ENCODE measurements at places on chromosomes 1 and 21.

- no peak for DNase-seq
These were observed 4.7 kb upstream of the SPRR3 start for GRCh38 chr1:152996633-152997400.

GRCh38 chr1:36532810-36533401, 50.2 kb upstream of the CSF3R start:
- DNase-seq = no peak

- DNase-seq = no peak
These were observed 70.2 kb upstream of the GOLT1A start for GRCh38 chr1:204283711-204284651.

GRCh38 chr1:93907718-93908117, 1.5 kb downstream of the GCLM start:
- no peak for DNase-seq

DNA sequence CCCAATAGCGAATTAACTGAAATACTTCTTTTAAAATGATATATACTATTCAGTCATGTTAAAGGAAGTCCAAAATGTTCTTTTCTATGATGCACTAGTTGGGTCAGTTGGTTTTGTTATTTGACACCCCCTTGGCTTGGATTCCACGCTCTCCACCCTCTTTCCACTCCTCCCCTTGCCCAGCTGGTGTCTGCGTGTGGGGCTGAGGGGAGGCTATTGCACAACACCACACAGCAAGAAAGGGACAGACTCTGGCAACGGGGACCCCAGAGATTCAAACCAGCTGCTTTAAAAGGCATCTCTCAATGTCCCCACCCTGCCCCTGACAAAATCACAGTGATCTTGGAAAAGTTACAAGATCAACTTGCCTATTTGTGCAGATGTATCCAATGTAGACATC, 394.3 kb downstream of the TGFB2 start:
- DNase-seq = no peak

DNA sequence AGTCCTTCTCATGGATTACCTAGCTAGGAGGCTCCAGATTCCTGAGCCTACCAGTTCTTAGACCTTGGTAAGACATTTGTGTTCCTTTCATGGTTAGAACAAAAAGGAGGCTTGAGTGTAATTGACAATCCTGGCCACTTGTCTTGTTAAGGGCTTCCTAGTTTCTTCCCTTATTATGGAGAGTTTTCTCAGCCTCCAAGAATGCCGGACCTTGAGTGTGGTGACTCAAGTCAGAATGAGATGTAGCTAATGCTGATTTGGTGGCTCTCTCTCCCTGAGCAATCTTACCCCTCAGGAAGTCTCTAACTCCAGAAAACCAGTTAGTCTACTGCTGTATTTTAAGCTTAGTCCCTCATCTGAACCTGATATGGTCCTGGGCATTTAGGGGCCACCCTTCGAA, 14.3 kb downstream of the CHI3L2 start:
- no peak for DNase-seq

DNA sequence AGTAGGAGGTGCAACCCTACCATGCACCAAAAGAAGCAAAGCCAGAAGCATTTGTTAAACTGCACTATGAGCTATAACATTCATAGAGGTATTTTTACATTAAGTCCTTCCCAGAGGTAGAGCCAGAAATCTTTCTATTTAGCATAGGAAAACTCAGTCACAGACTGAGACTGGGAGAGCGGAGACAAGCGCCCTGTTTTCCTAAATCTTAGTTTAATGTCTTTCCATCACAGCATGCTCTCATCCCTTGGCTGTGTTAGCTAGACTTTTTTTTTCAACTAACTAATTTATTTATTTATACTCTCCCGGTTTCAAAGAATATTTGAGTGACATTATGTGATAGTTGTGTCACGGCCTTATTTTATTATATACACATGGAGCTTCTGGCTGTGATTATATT, 304.1 kb downstream of the LMX1A start:
- DNase-seq = no peak

DNA sequence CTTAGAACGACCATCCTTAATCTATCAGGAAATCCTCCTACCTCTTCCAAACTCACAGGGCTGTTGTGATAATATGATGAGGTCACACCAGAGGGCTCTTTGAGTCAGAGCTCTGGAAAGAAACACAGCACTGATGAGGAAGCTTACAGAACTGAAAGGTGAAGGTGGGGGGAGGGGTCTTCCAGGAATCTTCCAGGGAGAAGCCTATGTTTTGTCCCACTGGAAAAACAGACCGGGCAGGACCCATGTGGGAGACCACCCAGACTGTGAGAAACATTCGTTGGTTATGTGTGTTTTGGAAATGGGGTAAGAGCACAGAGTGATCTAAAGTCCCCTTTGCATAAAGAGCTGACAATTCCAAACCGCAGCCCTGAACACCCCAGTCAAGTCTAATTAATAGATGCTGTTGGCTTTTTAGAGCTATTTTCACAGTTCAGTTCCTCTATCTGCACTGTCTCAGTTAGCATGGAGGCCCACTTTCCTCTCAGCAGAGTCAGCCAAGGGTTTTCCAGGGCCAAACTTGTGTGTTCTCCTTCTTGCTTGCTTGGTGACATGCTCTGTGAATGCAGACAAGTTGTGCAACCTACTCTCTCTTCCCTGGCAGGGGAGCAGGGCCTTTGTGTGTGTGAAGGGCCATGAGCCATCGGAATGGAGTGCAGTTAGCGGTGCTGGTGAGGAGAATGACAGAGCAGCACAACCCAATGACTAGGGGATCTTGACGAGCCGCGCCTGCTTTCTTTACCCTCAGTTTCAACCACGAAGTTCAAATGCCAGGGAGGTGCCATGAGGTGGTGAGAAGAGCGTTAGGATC, 12.3 kb downstream of the PHLDA3 start:
- peak; percentile 76 for DNase-seq

GRCh38 chr1:19712928-19713327, 48.3 kb downstream of the HTR6 start:
- no peak for DNase-seq

DNA sequence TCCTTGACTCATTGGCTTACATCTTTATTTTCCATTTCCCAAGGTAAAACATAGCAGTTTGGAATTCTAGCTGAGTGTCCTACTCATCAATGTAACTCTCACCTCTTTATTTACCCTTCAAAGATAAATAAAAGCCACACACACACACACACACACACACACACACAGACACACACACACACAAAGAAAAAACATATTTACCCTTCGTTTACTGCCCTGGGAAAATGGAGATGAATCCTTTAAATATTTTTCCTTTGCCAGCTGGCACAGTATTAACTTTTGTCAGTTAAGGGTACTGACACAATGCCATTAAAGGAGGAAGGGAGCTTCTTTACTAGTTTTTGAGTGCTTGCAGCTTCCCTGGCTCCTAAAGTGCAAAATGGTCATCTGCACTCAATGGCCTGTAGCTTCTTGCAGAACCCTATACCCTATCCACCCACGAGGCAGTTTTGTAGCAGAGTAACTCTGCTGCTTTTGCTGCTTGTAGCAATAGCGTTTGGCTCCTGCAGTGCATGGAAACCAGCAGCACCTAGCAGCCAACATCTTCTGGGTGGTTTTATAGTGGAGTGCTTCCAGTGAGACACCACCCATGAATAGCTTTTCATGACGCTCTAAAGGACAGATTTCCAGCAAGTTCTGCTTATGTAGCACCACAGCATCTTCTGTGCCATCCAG, 103.7 kb downstream of the HS2ST1 start:
- no peak for DNase-seq

DNA sequence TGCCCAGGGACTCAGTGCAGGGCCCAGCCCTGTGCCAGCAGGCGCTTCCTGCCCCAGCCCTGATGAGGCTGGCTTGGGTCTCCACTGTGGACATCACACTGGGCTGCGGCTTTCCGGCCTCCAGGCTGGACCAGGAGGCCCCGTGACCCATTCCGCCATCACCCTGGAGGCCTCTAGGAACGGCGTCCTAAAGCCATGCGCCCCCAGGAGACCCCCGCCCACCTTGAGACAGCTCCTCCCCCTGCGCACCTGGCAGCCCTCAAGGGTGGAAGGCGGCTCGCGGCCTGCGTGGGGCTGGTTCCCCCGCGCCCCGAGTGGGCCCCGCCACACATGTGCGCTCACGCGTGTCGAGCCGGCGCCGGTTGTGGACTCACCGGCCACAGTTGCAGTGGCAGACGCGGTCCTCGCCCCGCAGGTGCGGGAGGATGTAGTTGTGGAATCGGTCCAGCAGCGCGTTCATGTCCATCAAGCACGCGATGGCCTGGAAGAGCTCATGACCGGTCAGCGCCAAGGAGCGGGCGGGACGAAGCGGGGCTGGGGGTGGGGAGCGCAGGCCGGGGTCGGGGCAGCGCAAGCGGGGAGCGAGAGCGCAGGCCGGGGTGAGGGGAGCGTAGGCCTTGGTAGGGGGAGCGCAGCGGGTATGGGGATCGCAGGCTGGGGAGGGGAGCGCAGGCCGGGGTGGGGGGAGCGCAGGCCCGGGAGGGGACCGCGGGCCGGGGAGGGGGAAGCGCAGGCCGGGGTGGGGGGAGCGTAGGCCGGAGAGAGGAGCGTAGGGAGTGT, 924 bp downstream of the TMEM240 start:
- DNase-seq = no peak

GRCh38 chr1:92884195-92884594, 52.4 kb downstream of the RPL5 start:
- no peak for DNase-seq

GRCh38 chr21:37139902-37140301, 66.8 kb downstream of the TTC3 start:
- no peak for DNase-seq

- no peak for DNase-seq
These were observed 122.4 kb upstream of the COL6A1 start for GRCh38 chr21:45859041-45859761.

GRCh38 chr1:210373878-210374599, 45.3 kb downstream of the HHAT start:
- peak; percentile 61 for DNase-seq

DNA sequence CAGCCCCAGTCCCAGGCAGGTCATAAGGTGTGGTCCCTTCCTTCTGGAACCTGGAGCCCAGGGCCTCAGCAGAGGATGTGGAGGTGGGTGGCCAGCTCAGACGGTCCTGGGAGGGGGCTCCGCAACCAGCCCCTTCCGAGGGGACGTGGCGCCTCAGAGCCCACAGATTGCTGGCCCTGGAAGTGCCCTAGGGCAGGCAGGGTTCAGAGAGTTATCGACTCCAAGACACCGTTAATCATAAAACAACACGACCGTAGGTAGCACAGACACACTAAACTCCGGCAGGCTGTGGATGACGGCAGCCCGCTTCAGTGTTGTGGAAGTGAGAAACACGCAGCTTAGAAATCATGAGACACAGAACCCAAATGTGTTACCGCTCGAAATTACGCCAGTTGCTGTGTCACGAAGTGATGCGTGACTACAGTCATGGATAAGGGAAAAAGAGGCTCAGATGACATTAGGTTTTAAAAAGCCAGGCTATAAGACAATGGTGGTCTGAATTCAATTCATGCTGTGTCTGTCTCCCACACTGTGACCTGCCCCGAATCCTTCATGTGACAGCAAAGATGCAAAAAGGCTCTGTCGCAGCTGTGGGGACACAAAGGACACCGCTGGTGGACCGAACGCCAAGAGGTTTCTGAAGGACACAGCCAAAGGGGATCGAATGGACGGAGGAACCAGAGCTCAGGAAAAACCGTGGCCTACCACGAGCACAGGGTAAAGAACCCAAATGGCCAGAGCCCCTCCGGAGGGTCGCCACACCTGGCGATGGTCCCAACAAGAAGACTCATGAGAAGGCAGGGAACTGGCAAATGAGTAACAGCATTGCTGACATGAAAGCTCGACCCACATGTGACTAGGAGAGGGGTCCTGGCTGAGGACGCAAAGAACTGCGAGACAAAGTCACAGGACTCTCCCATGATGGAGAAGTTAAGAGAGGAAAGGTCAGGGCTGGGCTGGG, 1.7 kb upstream of the SUMO3 start:
- no peak for DNase-seq

DNA sequence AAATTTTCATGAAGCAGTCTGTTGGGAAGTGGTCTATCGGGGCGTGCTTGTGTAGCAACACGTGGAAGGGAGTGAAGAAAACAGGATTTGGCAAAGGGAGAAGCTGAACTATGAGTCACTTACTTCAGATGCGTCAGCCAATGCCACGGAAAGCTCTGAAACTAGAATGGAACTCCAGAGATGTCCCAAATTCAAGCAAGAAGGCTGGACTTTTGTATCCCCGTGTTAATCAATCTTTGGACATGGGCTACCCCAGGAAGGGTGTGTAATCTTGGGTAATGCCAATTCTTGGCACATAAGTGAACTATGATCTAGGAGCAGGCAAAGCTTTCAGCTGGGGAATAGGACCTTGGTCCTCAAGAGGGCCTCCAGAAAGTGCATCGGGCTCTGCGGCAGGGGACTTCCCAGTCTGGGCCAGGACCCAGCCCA, 102.6 kb downstream of the ADSS2 start:
- DNase-seq = peak; percentile 57

DNA sequence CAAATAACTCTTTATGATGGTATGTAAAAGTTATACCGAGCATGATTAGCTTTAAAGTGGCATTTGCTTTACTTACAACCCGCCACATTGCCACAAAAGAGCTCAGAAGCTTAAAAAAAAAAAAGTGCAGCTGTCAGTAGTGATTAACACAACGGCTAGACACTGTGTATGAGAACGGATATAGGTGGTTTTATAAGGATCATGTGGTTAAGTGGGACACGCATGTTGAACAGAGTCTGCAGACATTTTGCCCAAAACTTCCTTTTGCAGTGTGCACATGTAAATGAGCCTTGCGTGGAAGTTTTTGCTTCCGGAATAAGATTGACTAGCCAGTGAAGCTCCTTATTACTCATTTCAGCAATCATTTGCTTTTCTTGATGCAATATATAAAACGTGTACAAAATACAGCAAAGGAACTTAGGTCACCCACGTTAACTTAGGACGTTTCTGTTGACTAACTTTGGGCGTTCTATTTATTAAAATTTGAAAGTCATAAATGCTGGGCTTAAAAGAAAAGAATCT, 58.7 kb upstream of the RGS1 start:
- DNase-seq = peak; percentile 98

DNA sequence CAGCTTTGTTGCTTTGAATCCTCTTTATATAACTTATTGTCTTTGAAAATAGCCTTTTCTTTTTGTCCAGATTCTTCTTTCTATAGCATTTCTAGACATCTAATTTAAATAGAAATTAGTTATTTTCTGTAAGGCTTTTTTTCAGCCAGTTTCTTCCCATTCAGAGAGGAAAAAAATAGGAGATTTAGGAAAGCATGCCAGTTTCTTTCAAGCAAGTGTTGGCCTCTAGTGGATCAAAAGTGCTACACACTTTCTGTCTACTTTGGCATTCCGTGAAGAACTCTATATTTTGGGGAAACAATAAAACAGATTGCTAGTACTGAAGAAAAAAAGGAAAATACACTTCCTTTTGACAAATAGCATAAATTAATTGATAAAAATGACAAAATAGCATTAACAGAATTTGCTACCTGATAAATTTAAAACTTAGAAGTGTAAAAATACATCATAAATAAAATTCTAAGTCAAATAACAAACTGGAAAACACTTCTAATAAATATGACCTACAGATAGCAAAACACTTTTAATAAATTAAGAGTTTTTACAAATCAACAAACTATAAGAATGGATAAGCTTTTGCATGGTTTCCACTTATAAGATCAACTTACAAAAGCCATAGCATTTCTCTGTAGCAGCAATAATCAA, 13.1 kb upstream of the EXO1 start:
- DNase-seq = no peak

GRCh38 chr1:172144445-172145061, 275.9 kb upstream of the C1orf105 start:
- no peak for DNase-seq
